Natural killer cell treated with Interleukin-12 subunit alpha and Interleukin-12 subunit beta and Interleukin-15 and Interleukin-18, amount 100 ng/mL, for 72 hours (primary cell): ENCODE measurements at places on chromosomes 7 and 10.

DNA sequence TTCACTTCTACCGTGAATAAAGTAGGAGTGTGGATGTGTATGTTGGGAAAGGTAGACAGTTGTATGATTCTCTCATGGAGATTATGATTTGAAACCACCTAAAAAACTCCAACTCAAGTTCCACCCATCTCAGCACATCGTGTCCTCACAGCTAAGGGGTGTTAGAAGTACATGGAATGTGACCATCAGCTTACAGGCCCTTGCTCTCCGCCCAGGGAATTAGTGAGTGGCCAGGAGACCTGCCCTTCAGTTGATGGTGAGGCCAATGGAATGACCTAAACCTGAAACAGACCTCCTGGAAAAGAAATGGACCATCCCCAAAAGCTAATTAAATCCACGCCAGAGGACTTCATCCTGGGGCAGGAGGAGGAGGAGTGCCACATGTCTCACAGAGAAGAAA is 2.1 kb upstream of the WNT2 start:
- no peak overlapping the region for H3K27ac ChIP-seq
- no peaks in the 10 kb centered on the region for H3K4me1 ChIP-seq
- no peaks in the 10 kb centered on the region for H3K36me3 ChIP-seq
- H3K4me3 ChIP-seq: no peak overlapping the region

DNA sequence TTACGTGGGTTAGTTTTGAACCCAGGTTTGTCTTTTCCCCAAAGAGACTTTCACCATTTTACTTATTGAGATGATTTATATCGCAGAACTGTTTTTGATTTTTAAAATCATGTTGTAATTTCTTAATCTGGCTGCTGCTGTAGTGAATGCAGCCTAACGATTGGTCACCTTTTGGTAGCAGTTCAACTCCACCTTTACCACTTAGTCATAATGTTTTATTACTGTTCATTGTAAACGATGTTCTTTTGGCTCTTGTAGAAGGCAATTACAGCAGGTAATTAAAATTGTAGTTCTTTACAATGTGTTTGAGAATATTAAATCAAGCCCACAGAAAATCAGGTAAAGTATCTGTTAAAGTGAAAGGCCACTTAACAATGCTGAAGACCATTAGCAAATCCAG is 531.1 kb downstream of the SDK1 start:
- H3K27me3 ChIP-seq: peaks cover 8% of the 10 kb centered on the region
- no peaks in the 10 kb centered on the region for H3K4me1 ChIP-seq
- H3K27ac ChIP-seq: no peak overlapping the region
- no peaks in the 10 kb centered on the region for H3K36me3 ChIP-seq
- no peak for DNase-seq

DNA sequence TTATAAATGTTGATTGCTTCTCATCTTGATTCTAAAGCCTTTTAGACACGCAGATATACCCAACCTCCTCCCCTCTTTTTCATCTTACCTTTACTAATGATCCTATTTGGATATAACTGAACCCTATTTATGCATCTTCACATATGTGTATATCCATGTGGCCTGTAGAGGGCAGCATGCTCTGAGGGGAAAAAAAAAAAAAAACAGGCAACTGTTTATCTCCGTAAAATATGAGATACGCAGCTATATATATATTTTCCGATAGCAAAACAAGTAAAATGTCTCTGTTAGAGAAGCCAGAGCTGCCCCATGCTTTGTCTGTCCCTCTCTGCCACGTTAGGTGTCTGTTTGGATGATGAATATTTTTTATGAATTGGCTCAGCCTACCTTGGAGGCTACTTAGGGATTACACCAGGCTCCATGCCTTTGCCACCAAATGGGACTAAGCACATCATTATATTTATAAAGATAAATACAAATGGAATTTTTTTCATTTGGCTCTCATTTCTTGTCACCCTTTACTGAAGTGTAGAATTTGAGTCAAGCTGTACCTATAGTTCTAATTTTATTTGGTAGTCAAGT is 174.8 kb upstream of the FZD1 start:
- H3K4me3 ChIP-seq: no peak overlapping the region
- H3K4me1 ChIP-seq: no peaks in the 10 kb centered on the region
- no peak overlapping the region for H3K27ac ChIP-seq
- no peaks in the 10 kb centered on the region for H3K36me3 ChIP-seq

DNA sequence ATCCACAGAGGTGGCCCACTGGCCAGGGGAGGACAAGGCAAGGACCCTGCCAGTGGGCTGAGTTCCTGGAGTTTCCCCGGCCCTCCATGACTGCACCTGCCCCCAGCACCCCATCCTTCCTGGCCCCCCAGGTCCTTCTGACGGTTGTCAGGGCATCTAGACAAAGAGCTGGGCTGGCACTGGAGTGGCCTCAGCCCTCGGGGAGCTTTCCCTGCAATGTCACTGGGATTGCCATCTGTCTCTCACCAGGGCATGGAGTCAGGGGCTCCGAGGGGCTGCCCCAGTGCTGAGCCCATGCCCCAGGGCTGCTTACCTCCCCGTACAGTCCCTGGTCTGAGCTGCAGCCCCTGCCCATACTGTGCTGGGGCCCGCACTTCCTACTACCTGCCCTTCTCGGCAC is 446.5 kb upstream of the MKI67 start:
- no peak overlapping the region for H3K4me3 ChIP-seq
- no peaks in the 10 kb centered on the region for H3K36me3 ChIP-seq
- H3K27me3 ChIP-seq: peaks cover 4% of the 10 kb centered on the region
- no peak overlapping the region for H3K27ac ChIP-seq
- no peak for DNase-seq

- DNase-seq: peak; percentile 73
- peaks cover 34% of the 10 kb centered on the region for H3K4me1 ChIP-seq
- H3K27ac ChIP-seq: peak overlapping the region; percentile 77
- H3K4me3 ChIP-seq: peak overlapping the region; percentile 55
- peaks cover under 1% of the 10 kb centered on the region for H3K27me3 ChIP-seq
Observed at GRCh38 chr10:69464801-69465401, 13.6 kb downstream of the TSPAN15 start.
